ENCODE measurements at places on chromosomes 11 and 22.

- no peak for DNase-seq
Measured at GRCh38 chr11:76524919-76525318, 80.1 kb downstream of the EMSY start.

DNA sequence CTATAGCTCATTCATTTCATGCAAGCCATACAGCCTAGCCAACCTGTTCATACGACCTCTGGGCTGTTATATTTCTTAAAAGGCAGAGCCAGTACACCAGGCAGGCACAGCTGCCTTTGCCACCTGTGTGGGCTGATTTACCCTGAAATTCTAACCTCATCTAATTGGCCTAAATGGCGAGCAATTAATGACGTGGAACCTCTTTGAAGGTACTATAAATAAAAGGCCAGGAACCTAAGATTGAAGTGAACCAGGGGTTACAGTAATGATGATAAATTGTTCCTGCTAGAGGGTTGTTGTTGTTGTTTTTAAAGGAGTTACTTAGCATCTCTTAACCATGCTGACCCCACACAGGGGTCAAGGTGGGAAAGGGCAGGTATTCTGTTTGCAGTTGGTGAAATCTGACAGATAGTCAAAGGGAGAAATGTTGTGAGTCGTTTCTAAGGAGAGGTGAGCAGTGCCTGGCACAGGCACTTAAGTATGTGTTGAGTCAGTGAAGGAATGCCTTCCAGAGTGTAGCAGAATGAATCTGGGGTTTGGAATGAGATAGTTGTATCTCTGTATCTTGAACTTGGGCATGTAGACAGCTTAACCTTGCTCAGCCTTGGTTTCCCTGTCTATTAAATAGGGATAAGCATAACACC lies 213.5 kb upstream of the NAV2 start:
- DNase-seq, result peak; percentile 40

- no peak for DNase-seq
Measured at GRCh38 chr11:131975619-131976018, 605.2 kb downstream of the NTM start.

- DNase-seq, result no peak
Measured at GRCh38 chr11:123173040-123173855, 21.8 kb downstream of the CLMP start.

GRCh38 chr11:11826260-11826659 lies 15.5 kb upstream of the USP47 start:
- DNase-seq, result no peak

DNA sequence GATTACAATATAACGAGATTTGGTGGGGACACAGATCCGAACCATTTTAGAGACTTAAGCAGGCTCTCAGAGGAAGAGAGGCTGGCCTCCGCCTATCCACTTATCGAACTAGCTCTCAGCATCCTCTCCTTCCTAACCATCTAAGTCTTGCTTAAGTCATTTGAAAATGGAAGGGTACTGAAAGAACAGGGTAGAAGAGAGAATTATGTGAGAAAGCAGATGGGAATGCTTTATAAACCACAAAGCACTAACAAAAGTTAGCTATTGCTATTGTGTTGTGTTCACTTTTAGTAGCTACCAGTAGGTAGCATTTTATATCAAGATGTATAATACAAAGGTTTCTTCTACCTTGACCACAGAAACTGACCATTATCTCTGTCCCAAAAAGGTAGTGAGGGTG lies 153.4 kb upstream of the CADM1 start:
- no peak for DNase-seq

- DNase-seq, result no peak
Measured at GRCh38 chr11:12111549-12112520, 1.4 kb downstream of the MICAL2 start.

- no peak for DNase-seq
Measured at GRCh38 chr11:114099392-114100178, 40.1 kb downstream of the ZBTB16 start.

GRCh38 chr11:9691865-9692264 lies 28.0 kb downstream of the SWAP70 start:
- no peak for DNase-seq

DNA sequence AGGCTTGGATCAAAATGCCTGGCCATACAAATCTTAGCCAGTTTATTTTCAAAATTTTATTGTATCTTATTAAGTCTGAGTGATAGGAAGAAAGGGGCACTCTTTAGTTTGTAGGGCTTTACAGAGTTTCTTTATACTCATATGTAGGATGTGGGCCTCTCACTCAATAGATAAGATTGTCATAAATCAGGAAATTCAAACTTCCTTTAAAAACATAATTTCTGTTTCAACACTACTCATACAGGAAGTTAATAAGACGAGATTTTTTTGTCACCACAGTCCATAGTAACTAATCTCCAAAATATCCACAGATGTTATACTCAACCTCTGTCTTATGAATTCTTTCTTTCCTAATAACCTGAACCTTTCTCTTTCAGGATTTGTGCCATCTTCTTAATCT lies 13.3 kb upstream of the OR56B4 start:
- no peak for DNase-seq

DNA sequence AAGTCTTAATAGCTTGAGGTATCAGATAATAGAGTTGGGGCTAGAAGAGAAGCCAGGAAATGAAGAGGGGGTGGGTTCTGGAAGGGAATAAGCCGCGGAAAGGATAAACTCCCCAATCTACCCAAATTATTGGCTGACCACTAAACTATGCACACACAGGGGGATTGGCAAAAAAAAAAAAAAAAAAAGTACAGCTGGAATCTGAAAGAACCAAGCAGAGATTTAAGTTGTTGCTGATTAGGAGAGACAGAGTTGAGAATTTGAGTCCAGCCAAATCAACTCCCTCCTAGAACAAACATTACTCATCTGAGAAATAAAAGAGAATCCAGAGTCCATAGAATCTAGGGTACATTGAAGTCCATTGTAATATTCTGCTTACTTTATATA lies 134.9 kb downstream of the CCDC81 start:
- DNase-seq, result no peak

- DNase-seq, result no peak
Measured at GRCh38 chr11:123775289-123775688, 21.0 kb upstream of the OR6X1 start.

DNA sequence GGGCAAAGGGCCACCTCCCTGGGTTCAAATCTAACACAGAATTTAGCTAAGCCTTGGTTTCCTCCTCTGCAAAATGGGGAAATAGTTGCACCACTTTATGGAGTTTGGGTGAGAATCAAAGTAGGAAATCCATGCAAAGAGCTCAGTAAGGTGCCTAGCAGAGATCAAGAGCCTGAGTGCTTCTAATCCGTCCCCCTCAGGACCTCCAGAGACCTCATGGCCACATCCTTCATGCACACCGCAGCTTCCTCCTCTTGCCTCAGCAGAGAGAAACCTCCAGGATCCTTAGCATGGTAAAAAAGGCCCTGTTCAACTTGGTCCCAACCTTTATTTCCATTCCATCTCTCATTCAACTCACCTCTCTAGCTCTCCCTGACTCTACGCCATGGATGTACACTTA lies 37.8 kb upstream of the NAV2 start:
- DNase-seq, result no peak

- no peak for DNase-seq
Measured at GRCh38 chr11:126560221-126560620, 204.7 kb downstream of the ST3GAL4 start.

- DNase-seq, result no peak
Measured at GRCh38 chr11:123519055-123519796, 89.2 kb downstream of the GRAMD1B start.

- DNase-seq, result no peak
Measured at GRCh38 chr11:25992294-25992693, 339.6 kb upstream of the ANO3 start.

- DNase-seq, result no peak
Measured at GRCh38 chr22:19869497-19870152, 15.0 kb upstream of the GNB1L start.

GRCh38 chr11:92550411-92550810 lies 325.8 kb downstream of the FAT3 start:
- peak; percentile 28 for DNase-seq

- DNase-seq, result no peak
Measured at GRCh38 chr11:125674210-125674609, 6.4 kb downstream of the ACRV1 start.

- DNase-seq, result no peak
Measured at GRCh38 chr11:47864901-47865300, 16.8 kb upstream of the NUP160 start.

GRCh38 chr11:10351765-10352641 lies 47.1 kb downstream of the ADM start:
- peak; percentile 53 for DNase-seq

- DNase-seq, result no peak
Measured at GRCh38 chr11:24496386-24496735, 492 bp upstream of the LUZP2 start.

- DNase-seq, result no peak
Measured at GRCh38 chr11:45518141-45518832, 147.1 kb downstream of the CHST1 start.

- no peak for DNase-seq
Measured at GRCh38 chr22:24554313-24555164, at the start of gene GUCD1. Gene GUCD1 (minus strand): TSS chr22:24555138. CDS start chr22:24554991, 147 bp downstream.

DNA sequence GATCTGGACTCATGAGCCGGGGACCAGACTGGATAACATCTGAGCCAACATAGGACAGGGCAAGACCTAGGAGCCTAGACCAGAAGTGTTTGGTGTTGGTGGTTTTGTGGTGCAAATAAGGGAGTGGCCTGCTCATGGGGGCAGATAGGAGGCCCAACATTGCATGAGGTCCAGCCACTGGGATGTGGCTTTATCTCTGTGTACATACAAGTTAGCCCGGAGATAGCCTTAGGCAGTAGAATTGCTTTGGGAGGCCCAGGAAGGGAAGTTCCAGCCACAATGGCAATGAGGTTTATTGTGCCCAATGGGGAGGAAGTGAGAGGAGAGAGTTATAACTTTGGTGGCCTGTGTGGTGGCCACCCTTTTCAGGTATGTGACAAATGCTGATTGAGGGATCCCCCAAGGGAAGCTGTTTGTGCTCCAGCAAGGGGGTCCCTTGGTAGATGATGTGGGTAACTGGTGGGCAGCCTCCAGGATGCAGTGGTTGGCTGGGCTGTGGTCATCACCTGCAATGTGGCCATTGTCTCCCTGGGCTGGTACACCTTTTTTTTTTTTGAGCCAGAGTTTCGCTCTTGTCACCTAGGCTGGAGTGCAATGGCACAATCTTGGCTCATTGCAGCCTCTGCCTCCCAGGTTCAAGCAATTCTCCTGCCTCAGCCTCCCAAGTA lies 6.4 kb downstream of the LMO2 start:
- no peak for DNase-seq

DNA sequence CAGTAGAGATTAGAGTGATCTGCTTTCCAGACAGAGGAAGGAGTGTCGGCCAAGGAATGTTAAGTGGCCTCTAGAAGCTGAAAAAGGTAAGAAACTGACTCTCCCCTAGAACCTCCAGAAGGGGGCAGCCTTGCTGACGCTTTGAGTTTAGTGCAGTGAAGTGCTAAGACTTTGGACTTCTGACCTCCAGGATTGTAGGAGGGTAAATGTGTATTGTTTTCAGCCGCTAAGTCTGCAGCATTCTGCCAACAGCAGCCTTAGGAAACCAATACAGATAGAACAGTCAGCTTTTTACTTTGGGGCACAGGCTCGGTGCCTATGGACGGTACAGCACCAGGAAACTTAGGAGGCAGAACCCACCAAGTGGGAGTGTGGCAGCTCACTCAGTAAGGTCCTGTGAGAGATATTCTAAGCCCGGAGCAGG lies 3.6 kb upstream of the TBC1D22A start:
- no peak for DNase-seq

DNA sequence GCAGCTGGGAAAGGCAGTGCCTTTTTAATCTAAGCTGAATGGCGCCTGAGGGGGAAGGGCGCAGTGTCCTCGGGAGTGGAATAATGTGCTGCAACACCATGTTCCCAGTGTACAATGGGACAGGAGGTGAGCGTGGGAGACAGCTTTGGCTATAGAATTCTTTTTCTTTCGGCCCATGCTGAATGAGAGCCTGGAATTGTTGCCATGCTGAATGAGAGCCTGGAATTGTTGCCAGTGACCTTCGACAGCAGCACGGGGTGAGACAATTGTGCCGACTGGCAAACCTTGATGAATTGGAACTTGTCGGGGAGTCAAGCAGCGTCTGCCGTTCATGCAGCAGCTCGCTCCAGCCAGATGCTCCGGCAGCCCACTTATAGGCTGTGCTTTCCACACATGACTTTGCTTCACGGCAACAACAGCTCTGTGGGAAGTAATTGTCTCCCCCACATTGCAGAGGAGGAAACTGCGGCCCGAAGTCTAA lies 141.4 kb upstream of the E2F8 start:
- no peak for DNase-seq

GRCh38 chr22:23698094-23698493 lies 7.3 kb downstream of the RGL4 start:
- no peak for DNase-seq

DNA sequence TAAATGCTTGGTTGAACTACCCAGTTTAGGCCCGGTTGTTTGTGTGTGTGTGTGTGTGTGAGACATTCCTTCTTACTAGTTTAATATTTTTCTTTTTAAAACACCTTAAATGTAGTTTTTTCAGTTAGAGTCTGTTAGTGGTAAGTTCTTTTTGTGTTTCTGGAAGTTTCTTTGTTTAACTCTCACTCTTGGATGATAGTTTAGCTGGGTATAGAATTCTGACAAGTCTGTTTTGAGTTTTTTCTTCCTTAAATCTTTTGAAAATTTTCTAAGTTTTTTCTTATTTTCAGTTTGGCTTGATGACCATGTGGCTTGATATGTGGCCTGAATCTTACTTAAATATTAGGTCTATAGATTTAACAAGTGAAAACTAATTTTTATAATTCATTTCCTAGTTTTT lies 60.1 kb downstream of the PDE3B start:
- DNase-seq, result no peak

DNA sequence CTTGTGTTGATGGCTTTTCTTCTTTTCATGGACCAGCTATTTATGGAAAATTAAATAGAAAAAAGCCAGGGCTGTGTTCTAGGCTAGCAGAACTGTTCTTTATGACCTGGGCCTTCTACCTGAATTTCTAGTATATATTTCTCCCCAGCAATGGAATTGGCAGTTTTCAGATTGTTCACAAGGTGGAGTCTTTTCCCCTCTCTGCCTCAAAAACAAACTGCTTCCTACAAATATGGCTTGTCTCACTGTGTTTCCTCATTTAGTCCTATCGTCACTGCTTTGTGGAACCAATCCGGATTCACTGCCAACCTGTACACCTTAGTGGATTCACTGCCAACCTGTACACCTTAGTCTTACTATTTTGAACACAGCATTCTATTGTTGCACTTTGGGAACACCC lies 5.0 kb upstream of the APOL5 start:
- no peak for DNase-seq

GRCh38 chr11:34501949-34502348 lies 11.6 kb downstream of the ELF5 start:
- DNase-seq, result no peak

DNA sequence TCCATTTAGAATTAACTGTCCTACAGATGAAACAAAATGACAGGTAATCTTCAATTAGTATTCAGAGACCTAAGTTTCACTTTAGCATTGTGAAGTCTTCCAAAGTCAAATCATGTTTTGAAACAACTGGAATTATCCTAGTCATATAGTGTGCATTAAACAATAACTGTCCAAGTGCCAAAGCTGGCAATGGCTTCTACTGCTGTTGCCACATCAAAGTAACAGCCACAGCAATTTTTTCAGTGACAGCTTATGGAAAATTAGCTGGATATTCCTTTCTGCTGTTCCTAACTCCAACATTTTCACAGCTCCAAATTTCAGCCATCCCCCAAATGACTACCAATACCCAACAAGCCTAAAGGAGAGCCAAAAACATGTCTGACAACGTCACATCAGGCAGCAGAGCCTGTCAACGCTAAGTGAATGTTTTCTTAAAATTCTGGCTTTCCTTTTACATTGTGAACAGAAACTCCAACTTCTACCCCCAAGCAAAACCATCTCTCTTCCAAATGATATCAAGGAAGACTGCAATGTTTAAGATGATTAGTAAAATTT lies 45.3 kb upstream of the CCDC34 start:
- no peak for DNase-seq

GRCh38 chr11:123681030-123681429 lies 26.6 kb upstream of the SCN3B start:
- DNase-seq, result no peak

All from NCI-H1417 treated with DMSO at 0.1 percent for 48 hours (cell line).